ENCODE measurements at places on chromosomes 3 and 15.

DNA sequence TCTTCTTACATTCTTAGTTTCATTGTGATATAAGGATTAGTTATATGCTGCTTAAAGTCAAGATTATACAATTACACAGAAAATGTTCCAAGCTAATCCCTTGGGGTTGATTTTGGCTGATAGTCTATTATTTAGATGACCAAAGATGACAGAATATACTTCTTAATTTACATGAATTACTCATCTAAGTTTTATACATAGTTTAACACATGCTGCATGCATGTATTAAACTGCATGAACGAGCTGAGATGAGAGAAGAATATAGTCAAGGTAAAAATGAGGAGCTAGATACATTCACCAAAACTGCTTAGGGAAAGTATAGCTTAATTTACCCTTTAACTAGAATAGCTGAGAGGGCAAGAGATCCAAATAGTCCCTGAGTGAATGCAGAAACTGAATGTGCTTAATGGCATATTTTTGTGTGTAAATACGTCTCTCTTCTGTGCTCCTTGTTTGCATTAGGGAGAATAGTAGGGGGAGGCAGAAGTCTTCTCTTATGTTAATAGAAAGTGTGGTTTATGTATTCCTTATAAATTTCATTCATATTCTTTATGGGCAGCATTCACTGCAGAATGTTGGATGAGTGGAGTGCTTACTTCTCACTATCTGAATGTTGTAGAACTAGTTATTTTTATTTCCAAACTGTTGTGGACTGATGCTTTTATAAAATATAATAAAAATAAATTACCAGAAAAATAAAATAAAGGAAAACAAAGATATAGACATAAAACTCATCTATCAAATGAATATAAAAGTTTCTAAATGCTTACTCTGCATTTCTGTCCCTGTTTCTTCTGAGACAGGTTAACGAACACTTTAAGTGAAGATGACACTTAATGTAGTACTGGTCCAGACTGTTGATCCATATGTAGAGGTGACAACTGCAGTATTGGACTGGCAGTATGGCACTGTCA is 327.8 kb downstream of the RBMS3 start:
- DNase-seq, result no peak

DNA sequence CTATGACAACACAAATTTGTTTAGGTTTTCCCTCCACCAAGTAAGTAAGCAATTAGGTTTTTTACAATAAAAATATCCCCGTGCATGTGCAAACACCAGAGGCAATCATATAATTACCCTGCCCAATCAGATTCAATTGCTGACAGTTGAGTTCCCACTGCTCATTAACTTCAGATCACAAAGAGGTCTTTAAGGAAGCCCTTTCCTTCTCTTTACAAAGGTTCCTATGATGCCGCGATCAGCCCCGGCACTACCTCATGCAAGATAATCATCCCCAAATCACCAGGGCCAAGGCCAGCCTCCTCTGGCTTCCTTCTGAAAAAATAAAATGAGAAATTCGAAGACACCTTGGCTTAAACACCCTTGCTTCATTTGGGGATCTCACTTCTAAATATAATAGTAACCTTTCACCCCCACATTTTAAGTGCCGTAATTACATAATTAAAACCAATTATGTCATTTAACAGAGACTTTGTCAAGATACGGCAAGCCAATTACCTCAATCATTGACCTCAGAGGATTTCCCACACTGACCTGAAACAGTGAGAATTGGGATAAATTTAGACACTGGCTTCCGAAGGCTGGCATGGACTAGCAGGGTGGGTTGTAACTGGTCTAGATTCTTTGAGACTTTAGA is 121.3 kb upstream of the WNT5A start:
- DNase-seq, result no peak

- DNase-seq, result no peak
These were observed 430.6 kb downstream of the FOXP1 start for GRCh38 chr3:71152892-71153265.

DNA sequence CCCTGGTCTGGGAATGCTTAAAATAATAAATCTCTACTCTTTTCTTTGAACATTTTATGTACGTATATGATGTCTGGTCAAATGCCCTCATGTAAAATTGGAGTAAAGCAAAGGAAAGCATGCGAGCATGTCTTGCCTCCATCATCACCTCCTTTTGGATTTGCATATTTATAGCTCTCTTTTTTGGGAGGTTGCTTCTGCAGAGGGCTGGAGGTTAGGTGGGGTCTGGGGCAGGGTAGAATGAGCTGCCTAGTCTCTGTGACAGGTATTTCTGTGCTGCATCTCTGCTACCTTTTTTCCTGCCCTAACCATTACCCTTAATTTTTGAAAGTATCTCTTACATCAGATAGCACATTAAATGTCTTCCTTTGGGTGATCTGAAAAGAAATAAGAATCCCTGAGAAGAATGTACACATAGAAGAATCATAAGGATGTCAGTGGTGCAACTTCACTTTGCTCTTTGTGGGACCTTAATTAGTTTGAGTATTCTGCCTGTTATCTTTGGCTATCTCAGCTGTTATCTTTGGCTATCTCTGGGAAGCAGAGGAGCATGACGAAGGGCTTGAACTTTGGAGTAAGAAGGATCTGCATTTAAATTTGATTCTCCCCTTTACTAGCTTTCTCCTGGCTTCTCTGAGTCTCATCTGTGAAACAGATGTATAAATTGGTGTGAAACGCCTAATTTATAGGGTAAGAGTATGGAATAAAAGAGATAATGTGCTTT is 40.2 kb downstream of the PPM1L start:
- DNase-seq, result no peak

GRCh38 chr3:48915296-48915695 is 3.3 kb upstream of the ARIH2 start:
- no peak for DNase-seq

GRCh38 chr3:69105320-69105719 is 17.1 kb downstream of the LMOD3 start:
- DNase-seq, result no peak

DNA sequence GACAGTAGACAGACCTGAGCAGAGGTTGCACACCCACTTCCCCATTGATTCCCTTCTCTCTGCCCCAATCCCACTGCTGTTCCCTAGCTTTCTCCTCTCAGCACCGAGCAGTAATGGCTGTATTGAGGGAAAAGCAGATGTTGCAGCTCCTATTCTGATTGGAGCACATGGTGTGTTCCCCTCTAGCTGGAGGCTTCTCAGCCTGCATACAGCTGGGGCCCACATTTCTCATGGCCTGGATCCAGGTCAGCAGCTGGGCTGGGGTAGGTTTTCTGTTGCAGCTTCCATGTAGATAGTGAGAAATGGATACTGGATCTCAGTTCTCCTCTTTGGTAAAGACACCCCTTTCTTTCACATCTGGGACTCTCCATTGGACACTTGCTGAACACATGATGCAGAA is 50.1 kb downstream of the RYR3 start:
- DNase-seq, result no peak

DNA sequence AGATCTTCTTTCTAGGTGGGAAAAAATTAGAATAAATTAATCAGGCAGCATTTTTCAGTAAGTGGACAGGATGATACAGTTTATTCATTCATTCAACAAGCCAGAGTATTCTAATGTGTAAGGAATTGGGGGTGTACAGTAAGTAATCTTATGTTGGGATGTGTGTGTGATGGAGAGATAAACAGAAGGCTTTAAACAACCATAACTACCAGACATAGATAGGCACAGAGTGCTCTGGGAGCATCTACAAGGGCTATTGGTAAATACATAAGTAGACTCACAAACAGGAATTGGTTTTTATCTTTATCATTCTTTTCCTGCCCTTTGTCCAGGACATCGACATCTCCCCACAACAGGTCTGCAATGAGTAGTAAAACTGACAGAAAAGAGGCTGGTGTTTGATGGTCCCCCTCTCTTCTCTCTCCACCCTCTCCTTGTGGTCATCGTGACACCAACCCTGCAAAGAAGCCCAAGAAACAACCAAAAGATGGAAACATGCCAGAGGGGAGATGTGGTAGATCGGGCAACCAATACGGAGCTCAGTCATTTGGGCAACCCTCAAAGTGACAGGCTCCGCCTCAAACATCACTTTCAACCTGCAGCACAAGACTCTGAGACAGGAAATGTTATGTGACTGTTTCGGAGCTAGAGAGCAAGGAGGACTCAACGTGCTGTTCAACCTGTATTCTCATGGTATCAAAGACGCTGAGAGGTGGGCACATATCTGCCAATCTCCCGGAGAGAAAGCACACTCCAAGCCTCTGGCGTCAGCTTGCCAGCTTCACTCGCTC is 28.7 kb upstream of the B3GNT5 start:
- DNase-seq, result peak; percentile 24

- DNase-seq, result no peak
These were observed 27.1 kb upstream of the C3orf49 start for GRCh38 chr3:63791974-63792373.

DNA sequence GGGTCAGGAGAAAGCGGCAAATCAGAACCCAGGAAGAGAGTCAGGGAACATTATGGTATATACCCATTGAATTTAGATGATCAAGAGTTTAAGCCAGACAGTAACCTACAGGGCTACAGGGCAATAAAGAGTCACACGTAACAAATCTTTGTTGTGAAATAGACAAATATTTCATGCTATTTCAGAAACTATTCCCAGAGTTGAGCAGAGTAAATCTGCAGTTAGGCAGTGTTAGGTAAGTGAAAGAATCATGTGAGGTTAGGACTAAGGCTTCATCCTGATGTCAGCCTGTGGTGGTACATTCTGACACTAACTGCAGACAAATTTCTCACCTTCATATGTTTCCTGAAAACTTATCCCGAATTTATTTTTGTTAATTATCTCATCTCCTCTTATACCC is 153.0 kb downstream of the UBE2E2 start:
- no peak for DNase-seq
